AG08395 (cell line): ENCODE measurements at places on chromosomes 5 and 9.

GRCh38 chr9:76521244-76521681 is 62.3 kb downstream of the GCNT1 start:
- no peak for DNase-seq

- no peak for DNase-seq
Observed at GRCh38 chr5:110836851-110837250, 98.0 kb downstream of the SLC25A46 start.

GRCh38 chr5:93336330-93337110 is 244.5 kb downstream of the NR2F1-AS1 start:
- peak; percentile 5 for DNase-seq

GRCh38 chr9:106897236-106897635 is 34.3 kb downstream of the ZNF462 start:
- DNase-seq = peak; percentile 40

DNA sequence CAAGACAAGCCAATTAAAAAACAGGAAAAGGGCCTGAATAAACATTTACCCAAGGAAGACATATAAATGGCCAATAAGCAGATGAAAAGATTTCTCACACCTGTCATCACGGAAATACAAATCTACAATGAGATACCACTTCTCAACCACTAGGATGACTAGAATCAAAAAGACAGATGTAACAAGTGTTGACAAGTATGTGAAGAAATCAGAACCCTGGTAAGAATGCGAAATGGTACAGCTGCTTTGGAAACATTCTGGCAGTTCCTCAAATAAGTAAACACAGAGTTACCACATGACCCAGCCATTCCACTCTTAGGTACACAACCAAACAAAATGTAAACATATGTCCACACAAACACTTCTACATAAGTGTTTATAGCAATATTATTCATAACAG is 32.5 kb downstream of the LEAP2 start:
- DNase-seq = no peak

DNA sequence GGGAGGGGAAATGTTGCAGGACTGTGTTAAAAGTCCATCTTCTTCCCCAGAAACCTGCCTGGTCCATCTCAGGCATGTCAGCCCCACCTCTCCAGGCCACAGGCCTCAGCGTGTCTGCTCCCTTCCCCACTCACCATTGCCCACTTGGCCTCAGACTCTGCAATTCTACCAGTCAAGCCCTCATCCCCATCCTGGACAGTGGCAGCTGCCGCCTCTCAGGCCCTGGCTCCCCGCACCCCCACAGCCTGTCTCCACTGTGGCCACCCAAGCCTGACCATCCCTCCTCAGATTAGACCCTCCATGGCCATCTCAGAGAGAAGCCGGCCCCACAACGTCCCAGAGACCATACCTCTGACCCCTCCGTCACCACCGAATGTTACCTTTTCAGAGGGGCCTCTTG is 89.9 kb downstream of the BARX1 start:
- no peak for DNase-seq

GRCh38 chr5:100668511-100668910 is 133.3 kb downstream of the FAM174A start:
- DNase-seq = no peak

GRCh38 chr5:3709717-3710348 is 114.2 kb downstream of the IRX1 start:
- DNase-seq = no peak

DNA sequence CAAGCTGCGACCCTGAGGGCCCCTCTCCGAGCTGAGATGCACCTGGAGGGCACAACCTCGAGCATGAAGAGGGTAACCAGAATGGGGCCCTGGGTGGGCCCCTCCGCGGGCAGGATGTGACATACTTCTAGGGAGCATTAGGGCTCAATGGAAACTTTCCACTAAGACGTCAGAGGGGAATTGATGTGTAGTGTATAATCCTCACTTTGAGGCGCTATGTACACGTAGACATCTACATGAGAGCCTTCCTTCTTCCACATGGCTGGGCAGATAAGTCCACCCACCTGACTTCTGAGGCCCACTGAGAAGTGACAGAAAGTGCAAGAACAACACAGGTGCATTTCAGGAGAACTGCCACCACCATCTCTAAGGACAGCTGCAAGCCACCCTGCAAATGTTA is 61.0 kb downstream of the DAP start:
- DNase-seq = no peak

- no peak for DNase-seq
Observed at GRCh38 chr5:56801256-56801655, 14.1 kb upstream of the MAP3K1 start.

GRCh38 chr5:172833372-172833685 is 722 bp upstream of the ERGIC1 start:
- no peak for DNase-seq

- DNase-seq = no peak
Observed at GRCh38 chr5:89596821-89597220, 713.8 kb upstream of the MEF2C start.

GRCh38 chr5:94992325-94992724 is 292.6 kb downstream of the MCTP1 start:
- DNase-seq = no peak

GRCh38 chr5:146690880-146691355 is 174.9 kb upstream of the GPR151 start:
- DNase-seq = no peak

DNA sequence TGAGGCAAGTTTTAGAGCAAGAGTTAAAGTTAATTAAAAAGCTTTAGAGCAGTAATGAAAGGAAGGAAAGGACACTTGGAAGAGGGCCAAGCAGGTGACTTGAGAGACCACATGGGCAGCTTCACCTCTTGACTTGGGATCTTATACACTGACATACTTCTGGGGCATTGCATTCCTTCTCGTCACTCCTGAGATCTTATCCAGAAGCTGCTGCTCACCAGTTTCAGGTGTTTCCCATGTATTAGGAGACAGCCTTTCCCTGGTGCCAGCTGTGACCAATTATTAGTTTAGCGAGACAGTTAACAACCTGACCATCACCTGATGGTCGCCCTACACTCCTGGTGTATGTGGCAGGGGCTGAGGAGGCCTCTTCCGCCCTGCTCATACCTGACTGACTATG is 382.1 kb downstream of the KDM4C start:
- no peak for DNase-seq

GRCh38 chr9:68508547-68508946 is 32.1 kb downstream of the TMEM252 start:
- no peak for DNase-seq

DNA sequence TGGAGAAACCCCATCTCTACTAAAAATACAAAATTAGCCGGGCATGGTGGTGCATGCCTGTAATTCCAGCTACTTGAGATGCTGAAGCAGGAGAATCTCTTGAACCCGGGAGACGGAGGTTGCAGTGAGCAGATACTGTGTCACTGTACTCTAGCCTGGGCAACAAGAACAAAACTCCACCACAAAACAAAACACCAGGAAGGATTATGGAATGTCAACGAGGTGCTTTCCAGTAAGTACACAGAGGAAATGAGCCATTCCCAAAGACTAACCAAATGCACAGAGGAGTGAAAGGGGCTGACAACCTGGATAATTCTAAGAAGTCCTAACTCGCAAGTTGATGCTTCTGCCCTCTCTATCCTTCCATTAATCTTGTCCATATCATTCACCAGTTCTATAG is 126.1 kb upstream of the RETREG1 start:
- no peak for DNase-seq

DNA sequence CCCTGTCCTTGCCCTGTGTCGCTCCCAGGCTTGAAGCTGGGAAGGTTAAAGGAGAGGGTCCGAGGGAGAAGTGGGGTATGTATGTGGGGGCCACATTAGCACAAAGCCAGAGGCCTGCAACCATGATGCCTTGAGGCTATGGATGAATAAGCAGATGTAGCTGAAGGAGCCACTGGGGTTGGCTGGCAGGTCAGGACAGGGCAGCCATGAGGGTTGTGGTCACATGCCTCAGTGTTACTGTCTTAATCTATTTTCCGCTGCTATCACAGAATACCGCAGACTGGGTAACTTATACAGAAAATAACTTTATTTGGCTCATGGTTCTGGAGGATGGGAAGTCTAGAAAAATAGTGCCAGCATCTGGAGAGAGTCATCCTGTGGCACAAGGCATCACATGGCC is 9.2 kb upstream of the GRHPR start:
- no peak for DNase-seq

- peak; percentile 18 for DNase-seq
Observed at GRCh38 chr5:135921388-135921787, 25.7 kb upstream of the IL9 start.

DNA sequence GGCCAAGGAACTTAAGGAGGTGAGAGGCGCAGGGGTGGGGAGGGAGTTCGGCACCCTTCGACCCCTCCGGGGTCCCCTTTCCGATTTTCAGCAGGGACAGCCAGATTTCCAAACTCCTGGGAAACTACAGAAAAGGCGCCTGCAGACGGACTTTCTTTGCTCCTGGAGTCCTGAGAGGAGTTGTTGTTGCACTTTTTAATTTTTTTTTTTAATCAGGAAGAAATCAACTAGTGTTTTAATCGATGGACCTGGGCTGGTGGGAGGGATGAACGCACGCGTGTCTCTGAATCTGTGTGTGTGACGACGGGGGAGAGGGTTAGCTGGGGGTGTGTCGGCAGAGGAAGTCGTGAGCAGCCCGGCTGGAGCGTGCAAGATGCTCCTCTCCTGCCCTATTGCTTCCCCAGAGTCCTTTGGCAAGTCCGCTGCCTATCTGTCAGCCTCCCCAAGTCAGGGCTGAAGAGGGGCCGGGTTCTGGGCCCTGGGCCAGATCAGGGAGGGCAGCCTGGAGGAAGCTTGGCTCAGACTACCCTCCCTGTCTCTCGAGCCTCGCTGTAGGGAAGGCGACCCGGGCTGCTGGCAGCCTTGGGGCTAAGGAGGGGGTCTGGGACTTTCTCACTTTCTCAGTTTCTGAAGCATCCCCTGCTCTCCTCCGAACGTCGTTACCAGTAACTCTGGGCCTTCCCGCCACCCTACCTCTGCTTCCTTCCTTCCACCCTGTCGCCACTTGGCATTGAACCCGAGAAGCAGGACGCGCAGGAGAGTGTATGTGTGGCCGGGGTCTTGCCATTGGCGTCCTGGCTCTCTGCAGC is 731 bp downstream of the PRR16 start:
- peak; percentile 65 for DNase-seq

DNA sequence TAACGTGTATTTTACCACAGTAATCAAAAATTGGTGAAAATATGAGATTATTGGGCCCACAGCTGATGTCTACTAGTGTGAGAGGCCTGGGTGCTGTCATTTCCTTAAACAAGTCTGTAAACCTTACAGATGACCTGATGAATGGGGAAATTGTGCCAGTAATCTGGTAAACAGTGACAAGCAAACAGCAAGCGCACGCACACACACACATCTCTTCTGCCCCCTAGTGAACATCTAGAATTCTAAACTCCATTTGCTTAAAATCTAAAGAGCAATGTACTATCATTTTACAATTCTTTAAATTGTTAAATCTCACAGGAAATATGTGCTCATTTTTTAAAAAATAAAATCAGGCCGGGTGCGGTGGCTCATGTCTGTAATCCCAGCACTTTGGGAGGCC is 7.5 kb upstream of the RAPGEF1 start:
- peak; percentile 49 for DNase-seq

DNA sequence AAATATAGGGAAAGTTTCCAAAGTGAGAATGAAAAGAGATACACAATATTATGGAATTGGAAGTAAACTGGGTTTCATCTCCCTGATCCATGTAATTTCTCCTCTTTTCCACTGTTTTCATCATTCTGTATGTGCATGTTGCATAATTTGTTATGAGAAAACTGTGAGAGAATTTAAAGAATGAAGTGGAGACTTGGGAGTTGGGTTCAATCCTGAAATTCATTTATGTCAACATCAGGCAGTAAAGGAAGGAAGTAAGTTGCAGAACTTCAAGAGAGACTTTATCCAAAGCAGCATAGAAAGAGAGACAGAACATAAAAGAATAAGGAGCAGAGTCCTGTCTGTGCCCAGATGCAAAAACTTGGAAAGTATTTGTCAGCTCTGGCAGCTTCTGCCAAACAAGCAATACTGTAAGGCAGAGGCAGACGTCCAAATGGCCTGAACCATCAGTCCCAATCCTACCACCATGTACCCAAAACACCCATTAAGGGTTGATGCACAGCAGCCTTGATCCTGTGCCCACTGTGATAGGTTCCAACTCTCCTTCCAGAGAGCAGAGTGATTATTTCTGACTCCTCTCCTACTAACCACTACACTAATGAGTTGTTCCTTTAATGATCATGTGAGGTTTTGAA is 425.3 kb upstream of the CDH6 start:
- DNase-seq = no peak

GRCh38 chr5:143207058-143207457 is 196.4 kb downstream of the NR3C1 start:
- no peak for DNase-seq

DNA sequence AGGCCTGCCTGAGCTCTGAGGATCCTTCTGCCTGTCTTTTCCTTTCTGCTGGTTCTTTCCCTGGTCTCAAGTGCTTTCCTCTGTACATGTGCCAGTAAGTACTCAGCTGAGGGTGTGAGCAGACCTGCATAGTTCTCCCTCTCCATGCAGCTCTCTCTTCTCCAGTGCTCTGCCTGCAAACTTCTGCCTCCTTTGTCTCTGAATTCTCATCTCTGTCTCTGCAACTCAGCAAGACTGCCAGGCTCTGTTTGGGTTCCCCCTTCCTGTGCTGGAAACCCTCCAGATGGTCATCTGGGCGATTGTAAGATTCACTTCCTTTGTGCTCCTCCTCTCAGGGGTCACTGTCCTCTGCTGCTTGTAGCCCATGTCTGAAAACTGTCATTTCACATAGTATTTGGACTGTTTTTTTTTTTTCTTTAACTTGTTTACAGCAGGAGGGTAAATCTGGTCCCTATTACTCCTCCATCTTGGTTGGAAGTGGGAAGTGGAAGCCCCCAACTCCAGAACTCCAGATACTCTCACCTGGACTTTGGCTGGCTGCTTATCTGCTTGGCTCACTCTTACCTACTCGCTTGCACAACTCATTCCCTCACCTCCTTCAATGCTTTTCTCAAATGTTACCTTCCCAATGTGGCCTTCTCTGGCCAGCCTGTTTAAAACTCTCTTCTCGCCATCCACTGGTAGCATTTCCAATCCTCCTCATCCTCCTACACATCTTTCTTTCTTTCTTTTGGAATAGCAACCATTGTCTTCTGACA is 175.3 kb upstream of the TBC1D2 start:
- peak; percentile 32 for DNase-seq

GRCh38 chr5:165035520-165035919 is 1530.1 kb downstream of the MAT2B start:
- no peak for DNase-seq

DNA sequence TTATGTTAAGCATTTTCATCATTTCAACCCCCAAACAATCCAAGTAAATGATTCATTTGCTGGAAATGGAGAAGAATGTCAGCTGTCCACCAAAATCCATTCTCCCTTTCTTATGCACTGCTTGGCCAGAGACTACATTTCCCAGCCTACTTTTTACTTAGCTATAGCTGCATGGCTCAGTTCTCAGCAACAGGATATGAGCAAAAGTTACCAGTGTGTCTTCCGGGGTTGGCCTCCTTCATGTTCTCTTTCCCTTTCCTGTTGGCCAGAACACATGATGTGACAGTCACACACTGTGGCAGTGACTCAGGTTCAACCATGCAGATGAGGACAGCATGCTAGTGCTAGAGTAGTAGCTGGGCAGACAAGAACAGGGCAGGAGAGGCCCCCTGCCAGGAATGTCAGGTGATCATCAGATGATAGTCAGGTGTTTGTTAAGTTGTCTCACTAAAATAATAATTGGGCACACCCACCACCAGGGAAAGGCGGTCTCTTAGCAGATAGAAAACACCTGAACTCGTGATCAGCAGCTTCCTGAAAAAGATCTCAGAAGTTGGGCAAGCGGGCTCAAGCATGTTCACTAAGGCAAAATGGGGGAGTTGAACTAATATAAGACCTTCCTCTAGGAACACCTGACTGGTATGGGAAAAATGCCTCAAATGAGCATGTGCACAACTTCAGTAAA is 12.2 kb downstream of the GPR150 start:
- peak; percentile 46 for DNase-seq

- peak; percentile 52 for DNase-seq
Observed at GRCh38 chr5:96752341-96753016, 55.3 kb downstream of the ERAP1 start.
